Head of caudate nucleus (tissue), 42 donors: ENCODE measurements at places on chromosomes 3 and 15.

DNA sequence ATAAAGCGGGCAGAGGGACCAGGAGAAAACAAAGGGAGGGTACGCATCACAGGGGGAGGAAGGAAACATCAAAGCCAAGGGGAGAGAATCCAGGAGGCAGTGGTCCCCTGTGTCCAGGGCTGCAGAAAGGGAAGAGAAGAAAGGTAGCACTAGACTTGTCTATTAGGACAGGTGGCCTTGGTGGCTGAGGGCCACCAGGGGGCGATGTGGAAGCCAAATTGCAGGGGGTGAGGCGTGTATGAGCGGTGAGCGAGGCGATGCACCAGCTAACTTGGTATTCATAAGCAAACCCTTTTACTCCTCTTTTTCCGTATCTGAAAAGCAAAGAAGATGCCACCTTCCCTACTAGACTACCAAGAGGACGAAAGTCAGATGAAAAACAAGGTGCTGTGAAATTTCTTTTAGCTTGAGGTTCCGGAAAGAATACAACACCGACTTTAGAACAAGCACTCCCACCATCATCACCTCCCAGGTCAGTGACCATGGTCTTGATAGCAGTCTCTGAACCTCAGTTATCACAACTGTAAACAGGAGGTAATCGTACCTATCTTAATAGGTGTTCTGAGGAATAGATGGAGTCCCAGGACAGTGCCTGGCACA, 654.4 kb upstream of the ADAMTS9 start:
- DNase-seq, result peak; percentile 38

GRCh38 chr3:152252755-152253154, 16.0 kb upstream of the MBNL1 start:
- DNase-seq, result no peak

GRCh38 chr3:56488812-56489600, 20.7 kb upstream of the ERC2 start:
- DNase-seq, result no peak

GRCh38 chr3:107465064-107465631, 57.6 kb upstream of the BBX start:
- DNase-seq, result no peak

- no peak for DNase-seq
Measured at GRCh38 chr3:155676252-155676981, 68.5 kb downstream of the PLCH1 start.

DNA sequence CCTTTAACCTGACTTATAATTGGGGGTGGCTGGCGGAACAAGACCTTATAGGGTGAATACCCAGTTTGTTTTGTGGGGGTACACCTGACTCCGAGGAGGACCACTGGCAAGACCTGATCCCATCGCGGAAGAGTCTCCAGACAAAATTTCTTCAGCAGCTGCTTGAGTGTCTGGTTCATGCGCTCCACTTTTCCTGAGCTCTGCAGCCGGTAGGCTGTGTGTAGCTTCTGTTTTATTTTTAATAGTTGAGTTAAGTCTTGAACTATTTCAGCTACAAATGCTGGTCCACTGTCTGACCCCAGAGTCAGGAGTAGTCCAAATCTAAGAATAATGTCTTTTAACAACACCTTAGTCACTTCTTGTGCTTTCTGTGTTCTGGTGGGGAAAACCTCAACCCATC, 21.2 kb upstream of the NOX5 start:
- DNase-seq, result no peak

DNA sequence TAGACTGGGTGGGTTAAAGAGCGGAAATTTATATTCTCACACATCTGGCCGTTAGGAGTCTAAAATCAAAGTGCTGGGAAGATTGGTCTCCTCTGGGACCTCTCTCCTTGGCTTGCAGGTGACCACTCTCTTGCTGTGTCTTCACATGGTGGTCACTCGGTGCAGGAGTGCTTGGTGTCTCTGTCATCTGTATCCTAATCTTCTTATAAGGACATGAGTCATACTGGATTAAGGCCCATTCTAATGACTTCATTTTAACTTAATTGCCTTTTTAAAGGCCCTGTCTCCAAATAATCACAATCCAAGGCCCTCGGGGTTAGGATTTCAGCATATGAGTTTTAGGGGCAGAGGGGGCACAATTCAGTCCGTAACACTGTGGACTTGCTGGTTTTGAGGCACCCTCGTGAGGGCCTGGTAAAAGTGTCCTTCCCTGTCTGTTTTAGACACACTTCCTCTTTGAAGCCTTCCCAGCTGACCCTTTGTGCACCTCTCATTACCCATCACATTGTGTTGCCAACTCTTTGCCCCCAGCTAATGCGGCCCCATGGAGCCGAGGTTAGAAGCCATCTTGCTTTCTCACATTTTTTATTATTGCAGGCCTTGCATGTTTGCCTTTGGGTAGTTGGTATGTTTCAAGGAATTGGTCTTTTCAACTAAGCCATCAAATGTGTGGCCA, 3.2 kb downstream of the XYLB start:
- DNase-seq, result no peak

GRCh38 chr3:65999606-66000005, 39.1 kb downstream of the MAGI1 start:
- DNase-seq, result no peak
